ENCODE measurements at places on chromosomes 7 and 10. TPM values are rescaled to one million over a fixed set of nuclear protein-coding genes. Genes with fewer than 3 reads are reported as not detected.

Gene HHEX
- 84.2 TPM for total RNA-seq

Gene CCZ1
- 61.2 TPM for total RNA-seq

Gene GBX1
- total RNA-seq, result not detected

Gene FRMD4A
- not detected for total RNA-seq

Gene CYP3A4
- total RNA-seq, result not detected

Gene AKR1B1
- 58.4 TPM for total RNA-seq

DNA sequence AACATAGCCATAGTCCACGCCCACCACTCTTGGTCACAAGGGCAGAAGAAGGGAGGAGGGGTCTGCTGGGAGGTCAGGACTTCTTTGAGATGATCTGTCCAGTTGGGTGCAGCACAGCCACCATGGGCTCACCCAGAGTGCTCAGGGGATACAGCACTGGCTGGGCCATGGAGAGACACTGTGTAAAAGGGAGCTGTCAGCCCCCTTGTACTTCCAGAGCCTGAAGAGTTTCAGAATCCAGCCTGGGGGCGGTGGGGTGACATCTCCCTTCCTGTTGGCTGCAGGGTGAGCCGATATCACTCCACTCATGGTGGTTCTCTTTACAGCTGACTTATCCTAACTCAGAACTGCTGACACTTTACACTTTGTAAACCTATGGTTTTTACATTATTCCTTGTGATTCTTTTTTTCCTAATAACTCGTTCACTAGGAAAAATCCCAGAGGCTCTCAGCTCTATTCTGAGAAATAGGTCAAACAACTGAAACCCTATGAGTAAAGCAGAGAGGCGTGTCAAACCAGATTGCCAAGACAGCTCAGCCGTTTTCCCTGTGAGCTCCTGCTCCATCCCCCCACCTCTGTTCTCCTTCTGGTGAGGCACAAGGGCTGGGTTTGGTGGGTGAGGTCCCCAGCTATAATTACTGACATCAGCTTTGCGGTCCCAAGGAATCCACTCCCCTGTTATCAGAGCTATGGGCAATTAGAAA is 3.2 kb upstream of the MRPS24 start:
- DNase-seq, result no peak

- DNase-seq, result no peak
These were observed 17.0 kb downstream of the CACUL1 start for GRCh38 chr10:118737603-118738302.

DNA sequence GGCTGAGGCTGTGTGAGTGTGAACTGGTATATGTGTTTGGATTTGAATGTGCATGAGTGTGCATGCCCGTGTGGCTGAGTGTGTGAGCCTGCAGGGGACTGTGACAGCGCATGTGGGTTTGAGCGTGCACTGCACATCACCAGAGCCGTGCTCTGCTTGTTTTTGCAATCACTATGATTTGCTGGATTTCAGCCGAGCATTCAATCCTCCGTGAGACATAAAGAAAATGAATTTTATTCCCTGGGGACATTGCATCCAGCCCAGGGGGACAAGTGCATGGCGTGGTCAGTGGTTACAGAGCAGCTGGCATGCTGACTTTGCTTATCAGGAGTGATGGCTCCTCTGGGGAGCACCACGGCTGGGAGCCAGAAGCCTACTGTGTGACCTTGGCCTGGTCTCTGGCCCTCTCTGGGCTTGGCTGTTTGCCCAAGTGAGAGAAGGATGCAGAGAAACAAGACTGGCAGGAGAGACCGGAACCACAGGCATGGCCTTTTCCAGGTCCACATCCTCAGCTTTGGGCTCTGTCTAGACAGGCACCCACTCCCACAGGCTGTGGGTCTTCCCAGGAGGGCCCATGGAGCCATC is 160.2 kb upstream of the UNC5B start:
- no peak for DNase-seq

DNA sequence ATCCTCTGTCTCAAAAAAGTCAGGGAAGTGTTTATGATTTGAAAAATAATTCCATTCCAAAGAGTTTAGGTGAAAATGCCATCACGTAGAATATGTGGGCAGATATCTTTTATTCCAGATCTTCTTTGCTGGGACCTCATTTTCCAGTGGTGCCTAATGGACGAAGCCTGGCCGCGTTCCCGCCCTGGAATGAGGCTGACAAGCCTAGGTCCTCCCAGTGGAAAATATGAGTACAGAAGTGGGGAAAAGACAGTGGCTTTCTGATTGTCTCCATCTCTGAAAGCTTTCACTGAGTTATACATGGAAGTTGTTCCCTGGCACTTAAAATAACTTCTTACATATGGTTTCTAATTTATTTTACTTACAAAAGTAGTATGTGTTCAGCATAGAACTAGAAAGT is 139.4 kb downstream of the TACC2 start:
- no peak for DNase-seq

DNA sequence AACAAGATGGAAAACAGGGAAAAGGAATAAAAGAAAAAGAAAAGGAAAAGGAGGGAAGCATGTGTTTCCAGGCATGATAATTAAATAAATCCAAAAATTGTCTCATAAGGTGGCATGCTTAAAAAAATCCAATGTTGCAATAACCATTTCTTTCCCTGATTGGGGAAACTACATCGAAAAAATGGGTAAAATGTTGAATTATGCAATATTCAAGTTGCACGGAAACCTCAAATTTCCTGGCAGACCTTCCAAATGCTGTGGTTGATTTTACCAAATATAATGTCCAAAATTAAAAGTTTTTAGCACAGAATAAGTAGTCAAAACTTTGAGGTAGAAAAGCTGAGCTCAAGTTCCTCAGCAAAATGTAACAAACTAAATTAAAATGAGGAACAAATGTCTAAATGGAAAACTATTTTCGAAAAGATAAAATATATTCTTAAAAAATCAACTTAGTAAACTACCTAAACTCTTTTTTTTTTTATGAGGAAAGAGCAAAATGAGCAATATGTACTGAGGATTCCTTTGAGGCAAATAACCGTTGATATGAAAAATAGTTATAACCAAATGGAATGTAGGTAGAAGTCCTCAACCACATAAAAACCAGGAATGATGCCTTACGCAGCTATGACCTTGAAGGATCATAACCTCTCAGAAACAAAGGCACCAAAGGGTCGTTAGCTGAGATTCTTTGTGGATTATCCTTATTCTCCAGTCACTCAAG is 52.6 kb downstream of the MACC1 start:
- no peak for DNase-seq

DNA sequence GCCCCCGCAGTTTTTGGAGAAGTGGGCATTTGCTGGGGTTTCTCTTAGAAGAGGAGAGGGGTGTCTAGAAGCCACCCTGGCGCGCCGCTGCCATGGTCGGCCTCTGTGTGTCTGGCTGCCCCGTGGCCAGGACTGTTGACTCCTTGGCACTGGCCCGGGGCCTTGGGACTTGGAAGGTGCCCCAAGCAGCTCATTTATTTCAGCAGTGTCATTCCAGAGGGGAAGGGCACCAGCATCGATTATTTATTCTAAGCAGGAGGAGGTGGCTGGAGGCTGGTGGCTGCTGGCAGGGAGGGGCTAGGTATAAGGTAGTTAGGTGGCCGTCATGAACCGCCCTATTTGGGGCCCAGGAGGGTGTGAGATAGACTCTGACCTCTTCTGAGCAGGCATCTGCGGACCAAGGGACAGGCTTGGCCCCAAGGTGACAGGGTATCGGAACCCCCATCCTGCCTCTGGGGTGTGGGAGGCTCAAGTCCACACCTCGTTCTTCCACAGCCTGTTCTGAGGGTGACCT is 1.6 kb downstream of the GTF2IRD1 start:
- DNase-seq, result no peak

GRCh38 chr7:91326516-91327199 is 62.4 kb downstream of the FZD1 start:
- peak; percentile 61 for DNase-seq

DNA sequence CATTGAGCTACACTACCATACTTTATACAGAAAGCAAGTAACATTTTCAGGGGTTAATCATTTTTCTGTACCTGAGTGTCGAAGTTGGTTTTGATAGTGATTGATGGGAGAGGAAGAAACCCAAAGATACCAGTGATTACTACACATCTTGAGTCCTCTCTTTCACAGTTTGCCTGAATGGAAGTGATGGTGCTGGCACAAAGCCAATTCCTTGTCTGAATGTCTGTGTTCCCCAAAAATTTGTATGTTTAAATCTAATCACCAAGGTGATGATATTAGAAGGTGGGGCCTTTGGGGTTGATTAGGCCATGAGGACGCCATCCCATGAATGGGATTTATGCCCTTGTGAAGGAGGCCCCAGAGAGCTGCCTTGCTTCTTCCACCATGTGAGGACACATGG is 696.9 kb upstream of the ANKRD30A start:
- DNase-seq, result no peak

- DNase-seq, result peak; percentile 64
These were observed 692 bp downstream of the NEURL1 start for GRCh38 chr10:103493916-103494877.

- no peak for DNase-seq
These were observed 12.2 kb downstream of the LZTS2 start for GRCh38 chr10:101011517-101012423.

GRCh38 chr7:66213637-66214036 is 8.5 kb downstream of the TPST1 start:
- no peak for DNase-seq

GRCh38 chr7:12968836-12969422 is 281.5 kb downstream of the ARL4A start:
- no peak for DNase-seq
